Lung microvascular endothelial cell (primary cell): ENCODE measurements at places on chromosomes 2 and 18. TPM values are rescaled to one million over a fixed set of nuclear protein-coding genes. Genes with fewer than 3 reads are reported as not detected.

GRCh38 chr2:181456660-181457120, 496 bp upstream of the ITGA4 start:
- no peak for DNase-seq

The CTLA4 gene
- total RNA-seq: 0.40 and 0.44 TPM in 2 replicates

- no peak for DNase-seq
Measured at GRCh38 chr2:120884472-120885290, 149.0 kb downstream of the GLI2 start.

- no peak for DNase-seq
Measured at GRCh38 chr2:74317701-74318100, 25.5 kb downstream of the SLC4A5 start.

GRCh38 chr2:27261926-27262298, 935 bp downstream of the SLC30A3 start:
- DNase-seq: no peak
